ENCODE measurements at places on chromosomes 2 and 18.

GRCh38 chr18:712401-713134 is at the start of gene ENOSF1:
ENOSF1 (minus strand) TSS chr18:712630; CDS start chr18:712587, 43 bp downstream.
- peaks cover 22% of the 10 kb centered on the region for H3K36me3 ChIP-seq
- H3K4me3 ChIP-seq = peak within 1 kb of the TSS; percentile 78
- H3K4me1 ChIP-seq = peaks cover 45% of the 10 kb centered on the region
- peak; percentile 92 for DNase-seq
- H3K27ac ChIP-seq = peak within 1 kb of the TSS; percentile 75

- H3K4me1 ChIP-seq = peaks cover 18% of the 10 kb centered on the region
- H3K27me3 ChIP-seq = peaks cover 42% of the 10 kb centered on the region
- peak; percentile 78 for DNase-seq
- no peaks in the 10 kb centered on the region for H3K36me3 ChIP-seq
- H3K27ac ChIP-seq = peak overlapping the region; percentile 25
- H3K4me3 ChIP-seq = no peak overlapping the region
Observed at GRCh38 chr2:205868773-205869333, 186.6 kb downstream of the NRP2 start.

DNA sequence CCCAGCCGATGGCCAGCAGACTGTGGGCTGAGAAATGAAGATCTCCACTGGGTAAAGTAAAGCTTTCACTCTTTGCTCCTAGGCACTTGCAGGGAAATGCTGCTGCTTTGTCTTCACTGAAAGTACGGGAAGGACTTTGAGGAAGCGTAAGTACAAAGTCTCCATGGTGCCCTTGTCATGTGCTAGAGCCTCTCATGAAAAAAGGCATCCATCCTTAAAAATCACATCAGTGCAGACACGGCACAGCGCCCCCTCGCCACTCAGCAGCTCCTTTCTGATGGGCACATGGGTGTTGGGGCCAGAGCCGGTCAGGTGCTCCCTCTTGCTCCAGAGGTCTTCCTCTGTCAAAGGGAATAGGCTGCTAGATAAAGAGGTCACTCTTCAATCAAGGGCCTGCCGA is 109.0 kb upstream of the STPG4 start:
- no peak for DNase-seq
- no peaks in the 10 kb centered on the region for H3K4me1 ChIP-seq
- no peak overlapping the region for H3K27ac ChIP-seq
- no peaks in the 10 kb centered on the region for H3K36me3 ChIP-seq
- no peaks in the 10 kb centered on the region for H3K27me3 ChIP-seq
- H3K4me3 ChIP-seq = no peak overlapping the region

GRCh38 chr2:105731511-105731910 is 13.2 kb upstream of the NCK2 start:
- DNase-seq = no peak
- peaks cover 3% of the 10 kb centered on the region for H3K36me3 ChIP-seq
- H3K27ac ChIP-seq = no peak overlapping the region
- peaks cover 18% of the 10 kb centered on the region for H3K4me1 ChIP-seq

- no peak for DNase-seq
- no peak overlapping the region for H3K4me3 ChIP-seq
- H3K27me3 ChIP-seq = peaks cover 3% of the 10 kb centered on the region
Observed at GRCh38 chr2:65598264-65598663, 165.9 kb upstream of the SPRED2 start.

DNA sequence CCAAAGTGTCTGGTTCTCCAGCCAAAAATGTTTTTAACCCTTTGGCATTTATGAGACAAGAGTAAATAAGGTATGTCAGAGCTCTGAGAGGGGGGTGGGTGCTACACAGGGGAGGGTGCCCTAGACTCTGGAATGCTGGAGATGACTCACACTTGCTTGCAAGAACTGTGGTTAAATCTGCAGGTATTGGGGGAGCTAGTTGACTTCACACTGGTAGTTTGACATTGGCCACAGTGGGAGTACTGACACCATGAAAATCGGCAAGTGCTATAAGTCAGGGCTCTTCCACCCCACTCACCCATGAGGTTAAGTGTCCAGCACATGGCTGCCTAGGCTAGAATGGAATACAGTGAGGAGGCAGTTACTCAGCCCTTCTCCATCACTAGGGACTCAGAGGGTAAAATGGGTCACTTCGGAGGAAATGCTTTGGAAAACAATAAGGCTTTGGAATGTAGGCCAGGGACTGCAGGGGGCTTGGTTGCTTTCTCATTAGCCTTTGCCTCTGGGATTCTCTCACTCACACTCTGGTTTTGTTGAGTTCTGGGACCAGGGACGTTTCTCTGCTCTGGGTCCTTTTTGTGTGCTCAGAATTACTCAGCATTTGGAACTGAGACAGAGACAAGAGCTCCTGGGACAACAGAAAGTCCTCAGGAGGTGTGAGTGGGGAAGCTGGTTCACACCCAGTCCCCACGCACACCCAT is 91.6 kb downstream of the ACKR3 start:
- peaks cover 16% of the 10 kb centered on the region for H3K27me3 ChIP-seq
- no peak for DNase-seq
- H3K27ac ChIP-seq = no peak overlapping the region
- H3K4me3 ChIP-seq = no peak overlapping the region
- no peaks in the 10 kb centered on the region for H3K4me1 ChIP-seq

DNA sequence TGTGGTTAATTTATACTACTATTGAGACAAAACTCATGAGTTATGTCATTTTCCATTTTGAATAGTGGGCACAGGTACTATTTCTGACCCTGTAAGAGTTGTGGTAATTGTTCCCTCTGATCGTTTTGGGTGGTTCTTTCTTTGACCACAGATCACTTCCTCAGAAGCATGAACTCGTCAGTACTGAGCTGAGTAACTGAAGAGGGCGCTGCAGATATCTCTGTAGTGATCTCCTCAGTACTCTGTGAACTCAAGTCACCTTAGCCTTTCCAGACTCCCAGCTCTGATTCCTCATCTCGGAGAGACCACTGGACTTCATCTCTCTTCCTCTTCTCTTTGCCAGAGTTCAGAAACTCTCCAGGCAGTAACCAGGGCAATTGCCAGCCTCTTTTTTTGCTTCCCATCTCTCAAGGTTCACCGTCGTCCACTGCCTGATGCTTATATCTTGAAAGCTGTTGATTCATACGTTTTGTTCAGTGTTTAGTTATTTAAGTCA is 9.4 kb upstream of the IL1RL1 start:
- no peak overlapping the region for H3K27ac ChIP-seq
- no peaks in the 10 kb centered on the region for H3K36me3 ChIP-seq
- no peaks in the 10 kb centered on the region for H3K27me3 ChIP-seq
- no peak overlapping the region for H3K4me3 ChIP-seq
- H3K4me1 ChIP-seq = peaks cover 35% of the 10 kb centered on the region
- DNase-seq = peak; percentile 76

- no peak overlapping the region for H3K27ac ChIP-seq
- H3K4me1 ChIP-seq = peaks cover 8% of the 10 kb centered on the region
- peaks cover 19% of the 10 kb centered on the region for H3K36me3 ChIP-seq
- no peak overlapping the region for H3K4me3 ChIP-seq
- H3K27me3 ChIP-seq = no peaks in the 10 kb centered on the region
- no peak for DNase-seq
Observed at GRCh38 chr18:49795612-49796552, 17.5 kb downstream of the ACAA2 start.

DNA sequence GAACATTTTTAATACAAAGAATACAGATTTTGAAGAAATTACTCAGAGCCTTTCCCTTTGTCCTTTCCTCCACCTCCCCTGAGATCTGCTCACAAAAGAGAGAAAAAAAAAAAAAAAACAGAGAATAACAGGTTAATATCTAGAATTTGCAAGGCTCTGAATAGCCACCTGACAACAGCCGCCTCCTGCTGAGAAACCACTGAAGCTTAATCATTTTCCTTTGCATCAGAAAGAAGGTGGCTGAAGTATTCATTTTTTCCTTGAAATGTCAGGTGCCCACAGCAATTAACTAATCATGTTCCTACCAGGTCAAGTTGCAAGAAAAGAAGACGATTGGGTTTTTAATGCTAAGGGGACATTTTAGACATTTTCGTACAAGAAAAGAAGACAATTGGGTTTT is 21.2 kb downstream of the CNTNAP5 start:
- H3K4me1 ChIP-seq = no peaks in the 10 kb centered on the region
- no peak overlapping the region for H3K27ac ChIP-seq
- no peak overlapping the region for H3K4me3 ChIP-seq
- H3K36me3 ChIP-seq = no peaks in the 10 kb centered on the region
- no peaks in the 10 kb centered on the region for H3K27me3 ChIP-seq

DNA sequence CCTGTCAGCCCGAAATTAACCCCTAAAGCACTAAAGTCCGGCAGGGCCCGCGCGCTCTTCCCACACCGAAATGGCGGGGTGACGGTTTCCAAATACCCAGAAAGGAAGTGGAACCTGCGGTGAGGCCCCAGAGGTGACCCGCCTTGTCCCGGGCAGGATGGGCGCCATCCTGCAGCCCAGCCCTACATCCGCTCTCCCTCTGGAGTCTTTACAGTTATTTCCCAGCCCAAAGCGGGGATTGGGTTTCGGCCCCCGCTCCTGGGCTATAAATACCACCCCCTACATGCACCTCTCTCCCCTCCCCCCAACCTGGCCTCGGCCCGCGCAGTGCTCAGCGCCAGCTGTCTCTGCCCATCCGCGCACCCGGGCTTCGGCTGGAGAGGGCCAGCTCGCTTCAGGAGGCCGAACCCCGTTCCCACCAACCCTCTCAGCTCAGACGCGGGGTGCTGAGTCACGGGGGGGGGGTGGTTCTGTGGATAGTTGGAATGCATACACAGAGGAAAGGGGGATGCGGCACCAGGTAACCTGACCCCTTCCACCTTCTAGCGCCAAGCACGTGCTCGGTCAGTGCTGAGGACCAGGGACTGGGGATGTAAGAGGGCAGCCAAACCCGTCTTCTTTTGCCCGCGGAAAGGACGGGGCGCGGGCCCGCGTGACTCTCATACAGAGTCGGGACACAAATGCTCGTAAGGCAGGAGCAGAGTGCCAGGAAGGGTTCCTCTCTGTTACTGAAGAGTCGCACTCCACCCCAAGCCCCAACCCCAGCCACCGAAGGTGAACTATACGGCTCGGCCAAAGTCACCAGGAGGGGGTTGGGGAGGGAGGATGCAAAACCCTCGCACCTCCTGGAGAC is at the start of gene TUBA4B:
Gene TUBA4B (plus strand): TSS at position 344 of the 853 bp plus-strand sequence. CDS start 165 bp downstream, at position 509.
- H3K27ac ChIP-seq = peak within 1 kb of the TSS; percentile 95
- H3K36me3 ChIP-seq = peaks cover 38% of the 10 kb centered on the region
- H3K27me3 ChIP-seq = no peaks in the 10 kb centered on the region
- H3K4me3 ChIP-seq = peak within 1 kb of the TSS; percentile 70
- peak; percentile 78 for DNase-seq

GRCh38 chr18:8966821-8967220 is 135.7 kb upstream of the NDUFV2 start:
- no peak overlapping the region for H3K4me3 ChIP-seq
- no peaks in the 10 kb centered on the region for H3K4me1 ChIP-seq
- no peaks in the 10 kb centered on the region for H3K27me3 ChIP-seq
- DNase-seq = no peak
- H3K27ac ChIP-seq = no peak overlapping the region
- no peaks in the 10 kb centered on the region for H3K36me3 ChIP-seq

GRCh38 chr2:30234180-30234971 is 3.0 kb downstream of the LBH start:
- peaks cover 3% of the 10 kb centered on the region for H3K27me3 ChIP-seq
- peak overlapping the region; percentile 85 for H3K27ac ChIP-seq
- DNase-seq = peak; percentile 70
- H3K4me3 ChIP-seq = peak overlapping the region; percentile 83
- peaks cover 70% of the 10 kb centered on the region for H3K4me1 ChIP-seq

DNA sequence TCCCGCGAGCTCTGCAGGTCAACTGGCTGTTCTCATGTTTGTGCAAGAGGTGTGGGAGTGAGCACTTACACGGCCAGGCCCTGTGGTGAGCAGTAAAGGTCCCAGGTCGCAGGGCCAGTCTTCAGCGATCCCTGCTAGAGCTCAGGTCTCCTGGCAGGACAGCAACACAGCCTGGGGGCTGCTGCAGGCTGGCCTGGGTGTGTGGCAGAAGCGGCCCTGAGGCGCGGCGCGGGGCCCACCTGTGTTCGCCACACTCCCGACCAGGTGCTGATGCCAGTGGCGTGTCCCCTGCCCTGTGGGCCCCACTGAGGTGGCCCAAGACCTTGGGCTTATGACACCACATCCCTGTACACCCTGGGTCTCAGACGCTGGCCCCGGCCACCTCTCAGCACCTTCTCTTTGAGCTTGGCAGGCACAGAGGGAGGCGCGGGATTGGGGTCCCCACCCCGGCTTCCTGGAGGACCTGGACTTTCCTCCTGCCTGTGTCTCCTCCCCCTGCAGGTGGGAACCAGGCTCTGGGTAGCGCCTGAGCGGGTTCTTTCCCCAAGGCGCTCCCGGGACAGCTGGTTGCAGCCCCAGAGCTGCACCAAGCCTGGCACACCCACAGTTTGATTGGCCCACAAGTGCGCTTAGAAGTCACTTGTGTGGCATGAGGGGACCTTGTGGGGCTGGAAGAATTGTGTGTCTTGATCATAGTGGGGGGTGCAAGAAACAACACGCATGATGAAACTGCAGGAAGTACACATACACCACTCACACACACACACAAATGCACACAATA is 59.2 kb downstream of the TWIST2 start:
- H3K36me3 ChIP-seq = no peaks in the 10 kb centered on the region
- H3K4me3 ChIP-seq = no peak overlapping the region
- no peaks in the 10 kb centered on the region for H3K4me1 ChIP-seq
- H3K27ac ChIP-seq = no peak overlapping the region
- no peak for DNase-seq

DNA sequence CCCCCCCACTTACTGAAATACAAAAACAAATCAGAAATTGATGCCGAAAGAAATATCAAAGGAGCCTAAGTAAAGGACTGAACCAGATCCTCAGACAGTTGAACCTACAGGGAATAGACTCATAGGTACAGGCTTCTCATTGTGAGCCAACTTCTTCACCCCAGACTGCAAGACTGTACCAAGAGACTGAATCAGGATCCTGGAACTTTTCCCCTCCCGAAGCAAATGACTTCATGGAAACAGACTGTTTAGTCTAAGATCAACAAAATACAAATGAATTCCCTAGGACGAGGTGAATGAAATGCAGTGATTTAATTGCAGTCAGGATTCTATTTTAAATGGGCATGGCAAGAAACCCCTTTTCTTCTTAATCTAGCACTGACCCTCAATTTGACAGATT is 53.6 kb upstream of the RNF152 start:
- no peak overlapping the region for H3K27ac ChIP-seq
- peaks cover 7% of the 10 kb centered on the region for H3K27me3 ChIP-seq
- H3K4me1 ChIP-seq = peaks cover 33% of the 10 kb centered on the region
- peaks cover under 1% of the 10 kb centered on the region for H3K36me3 ChIP-seq
- DNase-seq = no peak

DNA sequence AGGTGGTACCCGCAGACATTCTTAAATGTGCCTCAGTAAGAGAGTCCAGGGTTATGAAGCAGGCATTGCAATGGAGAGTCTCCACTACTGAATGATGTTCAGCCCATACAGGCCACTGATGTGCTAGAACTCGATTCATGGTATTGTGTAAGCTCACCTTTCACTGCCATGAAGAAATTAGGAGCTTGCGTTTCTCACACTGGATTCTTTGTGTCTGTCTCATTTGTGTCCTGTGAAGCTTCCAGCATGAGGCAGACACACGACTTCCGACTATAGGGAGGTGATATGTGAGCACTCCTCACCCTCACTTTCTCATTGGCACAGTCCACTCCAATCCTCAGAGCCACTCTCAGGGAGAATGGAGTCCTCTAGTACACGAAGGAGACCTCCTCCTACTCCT is 677.4 kb upstream of the RAB6C start:
- no peak overlapping the region for H3K27ac ChIP-seq
- no peak for DNase-seq
- H3K4me1 ChIP-seq = no peaks in the 10 kb centered on the region
- no peak overlapping the region for H3K4me3 ChIP-seq
- H3K27me3 ChIP-seq = peaks cover 6% of the 10 kb centered on the region

- no peaks in the 10 kb centered on the region for H3K36me3 ChIP-seq
- no peaks in the 10 kb centered on the region for H3K27me3 ChIP-seq
- H3K4me1 ChIP-seq = no peaks in the 10 kb centered on the region
- H3K4me3 ChIP-seq = no peak overlapping the region
- no peak overlapping the region for H3K27ac ChIP-seq
Observed at GRCh38 chr2:157692768-157693167, 64.1 kb upstream of the ACVR1C start.
